WTC11 (cell line): ENCODE measurements at places on chromosomes 5 and 9. TPM values are rescaled to one million over a fixed set of nuclear protein-coding genes. Genes with fewer than 3 reads are reported as not detected.

GRCh38 chr5:1958211-1959010 is 75.7 kb upstream of the IRX4 start:
- peaks cover 1% of the 10 kb centered on the region for H3K4me1 ChIP-seq
- no peak for DNase-seq
- no peaks in the 10 kb centered on the region for H3K36me3 ChIP-seq
- H3K27me3 ChIP-seq: peaks cover 4% of the 10 kb centered on the region; the same call in 1 of the 2 replicates
- H3K4me3 ChIP-seq: no peak overlapping the region
- H3K27ac ChIP-seq: no peak overlapping the region

DNA sequence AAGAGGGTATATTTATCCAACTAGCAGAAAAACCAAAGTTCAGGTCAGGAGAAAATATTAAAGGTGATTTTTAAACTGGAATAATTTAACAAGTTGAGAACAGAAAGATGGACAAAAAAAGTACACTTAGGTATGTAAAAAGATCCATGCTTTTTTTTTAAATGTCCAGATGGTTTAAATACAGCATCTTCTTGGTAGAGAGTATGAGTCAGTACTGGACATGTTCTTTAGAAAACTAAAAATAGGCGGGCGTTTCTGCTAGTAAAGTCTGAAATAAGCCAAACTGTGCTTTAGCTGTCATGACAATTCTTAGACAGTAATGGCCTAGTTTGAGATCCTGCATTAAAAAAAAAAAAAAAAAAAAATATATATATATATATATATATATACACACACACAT is 255.9 kb upstream of the ST8SIA4 start:
- H3K27ac ChIP-seq: no peak overlapping the region
- H3K27me3 ChIP-seq: no peaks in the 10 kb centered on the region
- DNase-seq: no peak
- peaks cover 6% of the 10 kb centered on the region; the same call in 1 of the 2 replicates for H3K36me3 ChIP-seq
- no peak overlapping the region for H3K4me3 ChIP-seq

DNA sequence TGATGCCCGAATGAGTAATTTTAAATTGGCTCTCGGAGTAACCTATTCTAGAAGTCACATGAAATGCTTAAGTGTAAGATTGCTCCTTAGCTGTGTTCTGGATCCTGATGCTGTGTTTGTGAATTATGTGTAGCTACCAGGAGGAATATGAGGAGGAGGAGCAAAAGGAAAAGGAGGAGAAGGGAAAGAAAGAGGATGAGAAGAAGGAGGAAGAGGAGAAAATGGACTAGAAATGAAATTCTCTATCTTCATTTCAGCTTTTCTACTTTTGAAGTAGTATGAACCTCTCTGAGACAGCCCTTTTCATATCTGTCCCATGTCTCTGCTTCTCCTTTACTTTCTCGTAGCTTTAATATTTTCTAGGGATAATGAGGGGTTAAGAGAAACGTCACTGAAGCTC is 119.4 kb upstream of the ACTBL2 start:
- H3K27me3 ChIP-seq: no peaks in the 10 kb centered on the region; the same call in 1 of the 2 replicates
- no peaks in the 10 kb centered on the region for H3K36me3 ChIP-seq
- peaks cover 4% of the 10 kb centered on the region for H3K4me1 ChIP-seq
- no peak for DNase-seq

DNA sequence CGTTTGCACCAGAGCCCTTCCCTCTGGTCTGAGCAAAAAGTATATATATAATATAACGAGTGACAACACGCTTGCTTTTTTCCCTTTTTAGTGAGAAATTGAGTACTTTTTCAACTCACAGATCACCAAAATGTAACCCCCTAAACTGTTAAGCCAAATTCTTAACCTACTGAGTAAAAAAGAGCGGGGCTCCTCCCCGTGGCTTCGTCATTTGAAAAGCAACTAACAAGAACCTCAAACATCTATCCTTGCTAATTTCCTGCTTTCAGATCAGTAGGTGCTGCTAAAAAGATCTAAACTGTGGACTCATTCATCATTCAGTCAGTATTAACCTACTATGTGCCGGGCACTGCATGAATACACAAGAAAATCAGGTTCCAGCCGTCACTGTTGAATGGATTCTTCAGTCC is 1.0 kb upstream of the PTBP3 start:
- no peak for DNase-seq
- H3K36me3 ChIP-seq: no peaks in the 10 kb centered on the region
- peak overlapping the region; percentile 92 for H3K4me3 ChIP-seq
- peak overlapping the region; percentile 99 for H3K27ac ChIP-seq
- H3K27me3 ChIP-seq: no peaks in the 10 kb centered on the region

DNA sequence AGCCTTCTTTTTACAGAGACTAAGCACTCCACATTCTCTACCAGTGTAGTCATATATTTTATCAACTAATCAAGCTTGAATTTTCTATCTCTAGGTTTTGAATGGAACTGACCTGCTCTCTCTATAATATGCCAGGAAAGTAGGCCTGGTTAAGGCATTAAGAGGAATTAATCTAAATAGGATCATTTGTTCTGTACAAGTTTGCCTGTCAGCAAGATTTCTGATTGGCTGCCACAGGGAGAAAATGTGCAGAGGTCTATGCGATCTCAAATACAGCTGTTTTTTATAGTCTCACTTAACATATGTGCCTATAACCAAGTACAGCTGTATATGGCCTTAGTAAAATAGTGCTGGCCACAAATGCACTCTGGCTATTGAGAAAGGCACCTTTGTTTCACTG is 418.8 kb downstream of the KDM4C start:
- H3K4me1 ChIP-seq: peaks cover 8% of the 10 kb centered on the region
- H3K36me3 ChIP-seq: peaks cover 16% of the 10 kb centered on the region
- no peaks in the 10 kb centered on the region for H3K27me3 ChIP-seq
- H3K4me3 ChIP-seq: no peak overlapping the region
- no peak for DNase-seq
- no peak overlapping the region for H3K27ac ChIP-seq

GRCh38 chr9:112784020-112784785 is 33.6 kb downstream of the SNX30 start:
- H3K4me3 ChIP-seq: peak overlapping the region; percentile 53
- no peak overlapping the region for H3K27ac ChIP-seq
- no peaks in the 10 kb centered on the region for H3K27me3 ChIP-seq
- H3K36me3 ChIP-seq: no peaks in the 10 kb centered on the region

GRCh38 chr5:88842784-88843183 is 40.2 kb downstream of the MEF2C start:
- DNase-seq: no peak
- H3K4me3 ChIP-seq: no peak overlapping the region
- no peak overlapping the region for H3K27ac ChIP-seq

DNA sequence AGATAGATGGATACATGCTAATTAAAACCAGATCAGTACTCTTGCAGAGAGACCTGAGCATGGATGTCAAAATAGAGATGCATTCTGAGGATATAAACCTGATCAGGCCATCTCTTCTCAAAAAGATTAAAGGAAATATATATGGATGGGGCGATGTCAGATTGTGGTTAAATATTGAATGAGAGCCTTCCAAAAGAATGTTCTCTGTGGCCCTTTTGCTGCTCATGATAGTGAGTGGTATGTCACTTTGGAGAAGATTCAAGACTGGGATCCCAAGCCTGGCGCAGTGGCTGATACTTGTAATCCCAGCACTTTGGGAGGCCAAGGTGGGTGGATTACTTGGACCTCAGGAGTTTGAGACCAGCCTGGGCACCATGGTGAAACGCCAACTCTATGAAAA is 20.5 kb downstream of the ZNF131 start:
- H3K27ac ChIP-seq: no peak overlapping the region
- H3K4me3 ChIP-seq: no peak overlapping the region
- H3K4me1 ChIP-seq: peaks cover 10% of the 10 kb centered on the region
- no peaks in the 10 kb centered on the region for H3K27me3 ChIP-seq
- DNase-seq: no peak

DNA sequence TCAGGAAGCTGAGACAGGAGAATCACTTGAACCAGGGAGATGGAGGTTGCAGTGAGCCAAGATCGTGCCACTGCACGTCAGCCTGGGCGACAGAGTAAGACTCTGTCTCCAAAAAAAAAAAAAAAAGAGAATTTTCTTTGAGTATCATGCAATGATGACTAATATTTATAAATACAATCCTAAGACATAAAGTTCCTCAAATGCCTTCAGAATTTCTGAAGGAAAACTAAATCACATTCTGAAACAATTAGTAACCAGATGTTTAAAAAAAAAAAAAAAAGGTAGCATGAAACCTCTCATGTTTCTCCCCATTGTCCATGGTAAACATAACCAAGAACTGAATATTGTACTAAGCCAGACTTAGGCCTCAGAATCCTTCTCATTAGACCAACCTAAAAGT is 23.1 kb downstream of the MLLT3 start:
- H3K4me3 ChIP-seq: no peak overlapping the region
- no peaks in the 10 kb centered on the region for H3K36me3 ChIP-seq
- no peaks in the 10 kb centered on the region for H3K27me3 ChIP-seq
- peaks cover 27% of the 10 kb centered on the region for H3K4me1 ChIP-seq

GRCh38 chr5:67999391-67999790 is 216.2 kb upstream of the PIK3R1 start:
- 0 out of 2 replicates have a peak, but pooled peaks cover under 1% of the 10 kb centered on the region for H3K4me1 ChIP-seq
- DNase-seq: no peak
- H3K27ac ChIP-seq: no peak overlapping the region
- H3K27me3 ChIP-seq: no peaks in the 10 kb centered on the region
- no peak overlapping the region for H3K4me3 ChIP-seq

- no peaks in the 10 kb centered on the region for H3K27me3 ChIP-seq
- H3K36me3 ChIP-seq: no peaks in the 10 kb centered on the region
- peaks cover 11% of the 10 kb centered on the region for H3K4me1 ChIP-seq
- DNase-seq: no peak
- H3K4me3 ChIP-seq: no peak overlapping the region
- H3K27ac ChIP-seq: no peak overlapping the region
Measured at GRCh38 chr5:110545716-110546115, 180.8 kb downstream of the TMEM232 start.

- no peak overlapping the region for H3K4me3 ChIP-seq
- H3K27me3 ChIP-seq: no peaks in the 10 kb centered on the region; the same call in 1 of the 2 replicates
- DNase-seq: peak; percentile 23
Measured at GRCh38 chr5:77282337-77283027, 72.0 kb downstream of the PDE8B start.

GRCh38 chr5:1366514-1366913 is 21.6 kb upstream of the CLPTM1L start:
- peaks cover 12% of the 10 kb centered on the region; the same call in 1 of the 2 replicates for H3K4me1 ChIP-seq
- no peaks in the 10 kb centered on the region for H3K36me3 ChIP-seq
- no peak overlapping the region for H3K4me3 ChIP-seq
- H3K27ac ChIP-seq: no peak overlapping the region

DNA sequence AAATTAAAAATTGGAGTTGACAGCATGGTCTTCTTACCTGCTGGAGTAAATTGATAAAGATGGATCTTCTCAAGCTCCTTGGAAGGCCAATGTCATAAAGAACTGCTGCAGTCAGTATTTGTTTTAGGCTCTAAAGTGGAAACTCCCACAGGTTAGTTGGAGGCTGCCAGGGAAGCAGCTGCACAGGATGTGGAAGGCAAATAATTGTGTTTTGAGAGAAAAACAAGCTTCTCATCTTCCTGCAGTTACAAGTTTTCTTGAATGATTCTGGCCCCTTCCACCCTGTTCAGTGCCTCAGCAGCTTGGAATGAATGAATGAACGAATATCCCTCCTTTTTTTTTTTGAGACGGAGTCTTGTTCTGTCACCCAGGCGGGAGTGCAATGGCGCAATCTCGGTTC is 13.9 kb downstream of the MROH2B start:
- H3K4me1 ChIP-seq: peaks cover 3% of the 10 kb centered on the region; the same call in 1 of the 2 replicates
- no peak for DNase-seq
- no peaks in the 10 kb centered on the region for H3K36me3 ChIP-seq
- no peaks in the 10 kb centered on the region for H3K27me3 ChIP-seq
- no peak overlapping the region for H3K4me3 ChIP-seq

DNA sequence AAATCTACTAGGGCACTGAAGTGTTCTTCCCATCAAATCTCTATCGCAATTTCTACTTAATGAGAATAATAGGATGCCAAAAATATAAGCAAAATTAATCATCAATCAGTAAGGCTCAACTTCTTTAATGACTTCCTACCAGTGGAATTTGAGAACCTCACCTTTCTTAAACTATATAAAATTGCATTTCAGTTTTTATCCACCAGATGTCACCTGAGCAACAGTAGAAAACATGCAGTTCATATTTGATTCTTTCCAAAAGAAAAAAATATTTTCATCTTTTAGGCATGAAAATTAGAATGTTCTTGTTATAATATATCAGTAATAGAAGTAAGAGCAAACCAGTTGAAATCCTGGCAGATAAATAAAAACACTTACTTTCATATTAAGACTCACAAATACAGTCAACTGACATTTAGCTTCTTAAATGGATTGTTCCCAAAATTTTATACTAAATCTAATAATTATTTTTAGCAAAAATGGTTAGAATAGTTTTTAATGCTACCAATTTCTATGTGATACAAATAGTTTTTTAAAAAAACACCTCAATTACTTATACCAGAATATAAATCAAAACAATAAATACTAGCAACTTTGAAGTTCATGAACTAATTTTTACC is 13.4 kb upstream of the CCDC112 start:
- DNase-seq: no peak
- H3K36me3 ChIP-seq: no peaks in the 10 kb centered on the region
- no peak overlapping the region for H3K4me3 ChIP-seq
- no peaks in the 10 kb centered on the region for H3K27me3 ChIP-seq
- H3K27ac ChIP-seq: no peak overlapping the region

DNA sequence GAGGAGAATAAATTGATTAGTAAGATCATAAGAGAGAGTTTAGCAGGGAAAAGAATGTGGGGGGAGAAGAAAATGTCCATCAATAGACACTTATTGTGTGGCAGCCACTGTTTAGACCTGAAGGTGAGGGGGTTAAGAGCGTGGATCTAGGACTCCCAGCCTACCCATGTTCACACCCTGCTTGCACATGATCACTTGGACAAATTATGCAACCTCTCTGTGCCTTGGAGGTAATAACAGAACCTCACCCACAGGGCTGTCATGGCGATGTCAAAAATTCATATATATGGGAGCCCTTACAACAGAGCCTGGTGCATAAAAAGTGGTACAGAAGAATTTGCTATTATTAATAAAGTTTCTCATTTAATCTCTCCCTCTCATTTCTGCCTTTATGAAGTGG is 86.0 kb upstream of the EQTN start:
- no peak overlapping the region for H3K4me3 ChIP-seq
- H3K36me3 ChIP-seq: 0 out of 2 replicates have a peak, but pooled peaks cover 3% of the 10 kb centered on the region
- H3K27me3 ChIP-seq: no peaks in the 10 kb centered on the region; the same call in 1 of the 2 replicates
- H3K4me1 ChIP-seq: peaks cover 49% of the 10 kb centered on the region

- no peak for DNase-seq
- H3K27ac ChIP-seq: no peak overlapping the region
- H3K36me3 ChIP-seq: no peaks in the 10 kb centered on the region
- H3K4me1 ChIP-seq: peaks cover 19% of the 10 kb centered on the region
- H3K27me3 ChIP-seq: peaks cover 82% of the 10 kb centered on the region
Measured at GRCh38 chr5:73431204-73431851, 17.2 kb downstream of the FOXD1 start.

GRCh38 chr9:125881042-125881441 is 133.9 kb downstream of the PBX3 start:
- no peaks in the 10 kb centered on the region for H3K27me3 ChIP-seq
- H3K4me3 ChIP-seq: no peak overlapping the region

- H3K4me3 ChIP-seq: no peak overlapping the region
- 0 out of 2 replicates have a peak, but pooled peaks cover 2% of the 10 kb centered on the region for H3K4me1 ChIP-seq
- H3K36me3 ChIP-seq: no peaks in the 10 kb centered on the region
- no peaks in the 10 kb centered on the region for H3K27me3 ChIP-seq
Measured at GRCh38 chr9:136671646-136672430, 9.1 kb downstream of the EGFL7 start.

Gene GABRB2
- 0.32 to 0.79 TPM (median 0.53 TPM) in 3 replicates for total RNA-seq

Gene SH3GLB2
- total RNA-seq: 59.7 to 65.7 TPM (median 62.9 TPM) in 3 replicates

Gene UBQLN1
- 103 to 110 TPM (median 105 TPM) in 3 replicates for total RNA-seq

Gene HBEGF
- total RNA-seq: 2.2 to 4.0 TPM (median 2.5 TPM) in 3 replicates

Gene POU5F2
- 0.13 to 0.23 TPM (median 0.16 TPM) in 3 replicates for total RNA-seq

Gene RNF20
- total RNA-seq: 46.5 to 52.6 TPM (median 51.8 TPM) in 3 replicates

Gene F2RL1
- 37.3 to 38.9 TPM (median 37.5 TPM) in 3 replicates for total RNA-seq

Gene UBE2QL1
- total RNA-seq: 0.46 to 0.50 TPM (median 0.46 TPM) in 3 replicates

Gene NSG2
- 0.14 TPM in 1 of 3 replicates, not detected in the others for total RNA-seq

Gene WDR55
- total RNA-seq: 22.1 to 25.3 TPM (median 23.5 TPM) in 3 replicates

Gene SLC27A6
- total RNA-seq: 3.6 to 4.0 TPM (median 3.9 TPM) in 3 replicates

Gene XRCC4
- 12.0 to 13.5 TPM (median 12.8 TPM) in 3 replicates for total RNA-seq

Gene FCN2
- not detected in 3 replicates for total RNA-seq

Gene ZFP2
- total RNA-seq: 1.0 to 2.0 TPM (median 1.7 TPM) in 3 replicates

Gene KIF3A
- 10.1 to 12.5 TPM (median 12.1 TPM) in 3 replicates for total RNA-seq
